ENCODE measurements at places on chromosomes 5 and 9.

GRCh38 chr5:2039180-2039531, 156.4 kb upstream of the IRX4 start:
- no peak for DNase-seq

- no peak for DNase-seq
Measured at GRCh38 chr5:73523861-73524260, 25.6 kb downstream of the BTF3 start.

GRCh38 chr9:17906176-17906840, 327.4 kb downstream of the SH3GL2 start:
- DNase-seq: no peak

DNA sequence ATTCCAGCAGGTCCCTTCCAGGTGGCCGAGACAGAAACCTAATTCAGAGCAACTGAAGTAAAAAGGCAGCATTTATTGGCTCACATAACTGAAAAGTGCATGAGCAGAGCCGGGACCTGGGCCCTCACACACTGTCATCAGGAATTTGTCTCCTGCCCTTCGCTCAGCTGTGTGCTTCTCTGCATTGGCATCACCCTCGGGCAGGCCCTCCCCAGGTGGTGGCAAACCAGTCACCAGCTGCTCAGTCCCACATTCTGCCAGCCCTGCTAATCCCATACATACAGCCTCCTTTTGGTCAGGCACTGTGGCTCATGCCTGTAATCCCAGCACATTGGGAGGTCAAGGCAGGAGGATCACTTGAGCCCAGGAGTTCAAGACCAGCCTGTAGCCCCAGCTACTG, 11.5 kb upstream of the CPLX2 start:
- DNase-seq: no peak

- DNase-seq: no peak
Measured at GRCh38 chr9:70117835-70118319, 74.2 kb downstream of the MAMDC2 start.

DNA sequence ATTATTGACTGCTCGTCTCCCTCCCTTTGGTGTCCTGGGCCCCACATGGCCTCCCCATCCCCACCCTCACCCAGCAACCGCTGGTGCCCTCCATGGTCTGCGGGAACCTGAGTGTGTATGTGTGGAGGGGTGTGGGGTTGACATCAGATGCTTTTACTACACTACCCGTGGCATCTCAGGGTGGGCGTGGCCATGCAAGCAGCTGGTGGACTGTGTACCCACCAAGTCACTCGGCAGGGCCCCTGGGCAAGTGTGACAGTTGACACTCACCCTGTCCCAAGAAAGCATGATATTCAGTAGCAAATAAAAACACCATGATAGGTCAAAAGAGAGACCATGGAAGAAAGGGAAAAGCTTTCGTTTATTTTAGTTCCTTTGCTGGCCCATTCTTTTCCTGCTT, 7.4 kb upstream of the NXNL2 start:
- DNase-seq: no peak

GRCh38 chr5:129474544-129474943, 14.4 kb downstream of the ADAMTS19 start:
- DNase-seq: no peak

DNA sequence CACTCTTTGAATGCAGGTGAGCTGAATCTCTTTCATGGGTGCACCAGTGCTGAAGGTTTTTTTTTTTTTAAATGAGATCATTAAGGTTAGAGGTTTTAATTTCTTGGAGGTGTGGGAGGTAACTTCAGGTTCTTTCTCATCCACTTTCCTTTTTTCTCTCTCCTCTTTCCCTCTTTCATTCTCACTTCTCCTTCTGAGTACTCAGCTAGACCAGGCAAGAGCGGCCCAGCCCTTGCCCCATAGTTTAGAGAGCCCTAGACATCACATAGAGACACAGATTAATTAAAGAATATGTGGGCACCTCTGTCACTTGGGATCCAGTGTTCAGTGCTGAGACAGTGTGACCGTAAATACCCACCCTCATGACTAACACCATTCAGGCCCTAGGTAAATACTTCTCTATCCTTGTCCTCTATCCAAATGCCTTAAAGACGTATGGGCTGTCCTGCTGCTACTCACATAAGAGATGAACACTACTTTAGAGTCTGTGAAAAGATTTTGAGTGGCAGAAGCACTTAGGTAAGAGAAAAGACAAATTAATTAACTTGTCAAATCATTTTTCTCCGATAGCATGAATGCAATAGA, 174.1 kb downstream of the TLE4 start:
- DNase-seq: no peak

DNA sequence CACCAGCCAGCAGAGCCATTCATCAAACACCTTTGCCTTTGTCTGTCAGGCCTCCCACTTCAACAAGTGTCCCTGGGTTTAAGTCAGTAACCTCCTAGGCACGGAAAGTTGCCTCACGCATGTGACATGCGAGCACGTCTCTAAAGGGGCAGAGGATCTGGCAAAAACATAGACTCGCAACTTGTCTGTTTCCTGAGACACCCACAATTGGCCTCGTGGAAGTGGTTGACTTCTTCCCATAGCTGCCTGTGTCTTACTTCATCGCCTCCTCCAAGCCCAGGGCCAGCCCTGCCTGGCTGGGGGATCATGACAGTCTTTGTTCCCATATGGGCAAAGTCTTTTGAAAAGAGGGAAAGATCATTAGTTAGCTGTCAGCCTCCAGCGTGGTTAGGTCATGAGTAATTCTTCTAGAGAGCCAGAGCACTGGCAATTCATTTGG, 35.5 kb upstream of the GLRX start:
- no peak for DNase-seq

DNA sequence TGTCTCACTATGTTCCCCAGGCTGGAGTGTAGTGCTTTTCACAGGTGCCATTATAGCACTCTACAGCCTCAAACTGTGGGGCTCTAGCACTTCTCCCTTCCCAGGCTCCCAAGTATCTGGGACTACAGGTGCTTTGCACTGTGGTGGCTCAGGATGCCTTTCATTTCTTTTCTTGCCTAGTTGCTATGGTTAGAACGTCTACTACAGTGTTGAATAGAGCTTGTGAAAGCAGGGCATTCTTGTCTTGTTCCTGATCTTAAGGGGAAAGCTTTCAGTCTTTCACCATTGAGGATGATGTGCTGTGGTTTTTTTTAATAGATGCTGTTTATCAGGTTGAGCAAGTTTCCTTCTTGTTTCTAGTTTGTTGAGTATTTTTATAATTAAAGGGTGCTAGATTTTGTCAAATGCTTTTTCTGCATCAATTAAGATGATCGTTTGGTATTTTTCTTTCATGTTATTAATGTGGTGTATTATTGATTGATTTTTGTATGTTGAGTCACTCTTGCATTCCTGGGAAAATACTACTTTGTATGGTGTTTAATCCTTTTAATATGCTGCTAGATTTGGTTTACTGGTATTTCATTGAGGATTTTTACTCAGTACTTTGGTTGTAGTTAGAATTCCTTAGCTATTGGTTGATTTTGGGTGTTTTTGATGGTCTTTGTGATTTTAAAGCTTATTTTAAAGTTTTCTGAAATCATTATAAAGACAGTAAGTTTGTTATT, 35.6 kb downstream of the GPBP1 start:
- no peak for DNase-seq

- DNase-seq: no peak
Measured at GRCh38 chr9:127828262-127829031, 25.8 kb downstream of the FPGS start.

GRCh38 chr9:127142291-127142690, 19.9 kb upstream of the ANGPTL2 start:
- no peak for DNase-seq

DNA sequence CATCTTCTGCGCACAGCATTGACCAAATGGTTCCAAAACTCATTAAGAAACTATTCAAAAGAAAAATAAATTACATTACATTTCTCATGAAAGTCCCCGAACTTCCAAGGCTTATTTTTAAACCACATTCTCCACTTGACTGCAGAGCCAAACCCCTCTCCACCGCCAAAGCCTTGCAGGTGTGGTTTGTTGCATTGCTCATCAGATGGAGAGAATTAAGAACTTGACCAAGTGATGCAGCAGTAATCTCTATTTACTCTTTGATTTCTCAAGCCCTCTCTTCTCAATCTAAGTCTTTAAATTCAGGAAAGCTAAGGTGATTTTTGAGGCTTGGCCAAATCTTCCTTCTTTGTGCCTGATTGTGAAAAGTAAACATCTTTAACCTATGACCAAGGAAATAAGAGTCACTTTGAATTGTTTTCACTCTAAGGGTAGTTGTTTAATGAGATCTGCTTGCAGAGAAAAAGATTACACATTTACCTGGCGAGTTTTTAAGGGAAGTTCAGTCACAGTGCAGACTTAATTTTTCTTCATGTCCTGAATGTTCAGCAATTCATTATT, 290.5 kb upstream of the ITGA1 start:
- no peak for DNase-seq

- no peak for DNase-seq
Measured at GRCh38 chr5:143601917-143602333, 198.4 kb upstream of the NR3C1 start.

DNA sequence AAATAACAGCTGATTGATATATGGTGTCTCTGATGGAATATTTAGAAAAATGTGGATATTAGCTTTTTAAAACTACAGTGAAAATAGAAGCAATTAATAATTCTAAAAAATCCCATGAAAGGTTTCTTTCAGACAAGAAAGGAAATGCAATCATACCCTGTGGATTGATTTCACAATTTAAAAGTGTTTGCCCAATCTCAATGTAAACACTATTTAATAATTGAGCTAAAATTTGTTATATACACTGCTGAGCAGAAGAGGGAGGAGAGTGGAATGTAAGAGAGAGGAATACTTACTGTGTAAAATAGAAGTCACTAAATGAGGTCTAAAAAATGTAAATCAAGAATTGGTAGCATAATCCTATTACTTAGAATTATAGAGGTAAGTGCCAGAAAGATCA, 76.9 kb downstream of the FEM1C start:
- DNase-seq: no peak

DNA sequence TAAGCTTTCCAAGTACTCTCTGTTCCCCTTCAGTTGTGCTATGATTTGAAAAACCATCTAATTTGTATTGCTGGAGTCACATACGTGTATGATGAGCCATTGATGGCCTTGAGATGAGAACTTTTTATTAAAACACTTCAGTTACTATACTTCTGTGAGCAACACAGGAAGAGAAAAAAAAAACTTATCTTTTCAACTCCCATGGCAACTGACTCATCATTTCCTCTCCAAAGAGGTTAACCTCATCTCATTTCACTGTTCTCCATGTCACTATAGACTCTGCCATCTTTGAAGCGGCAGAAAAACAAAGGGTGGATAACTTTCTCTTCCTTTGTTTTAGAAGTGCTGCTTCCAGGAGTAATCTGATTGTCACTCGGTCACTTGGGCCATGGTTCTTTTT, 104.3 kb upstream of the PCSK1 start:
- no peak for DNase-seq

GRCh38 chr9:1726993-1727759, 288.0 kb upstream of the SMARCA2 start:
- DNase-seq: no peak

- DNase-seq: peak; percentile 33
Measured at GRCh38 chr9:34546834-34547827, 24.3 kb upstream of the ENHO start.

DNA sequence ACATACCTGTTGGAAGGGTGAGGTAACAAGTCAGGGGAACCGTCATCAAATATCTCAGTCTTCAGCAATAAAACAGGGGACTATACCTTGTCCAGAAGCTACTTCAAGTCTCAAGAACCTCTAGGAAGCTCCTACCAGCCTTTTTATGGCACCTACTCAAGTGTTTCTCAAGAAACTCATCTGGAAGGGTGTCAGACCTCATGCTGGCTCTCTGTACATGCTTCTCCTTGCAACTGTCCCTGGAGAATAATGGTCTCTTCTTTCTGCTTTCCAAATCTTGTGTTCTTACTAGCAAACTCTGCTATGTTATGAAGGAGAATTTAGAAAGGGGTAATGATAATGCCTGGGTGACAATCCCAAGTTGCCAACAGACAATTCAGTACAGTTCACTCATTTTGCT, 8.3 kb upstream of the PTAR1 start:
- DNase-seq: no peak

DNA sequence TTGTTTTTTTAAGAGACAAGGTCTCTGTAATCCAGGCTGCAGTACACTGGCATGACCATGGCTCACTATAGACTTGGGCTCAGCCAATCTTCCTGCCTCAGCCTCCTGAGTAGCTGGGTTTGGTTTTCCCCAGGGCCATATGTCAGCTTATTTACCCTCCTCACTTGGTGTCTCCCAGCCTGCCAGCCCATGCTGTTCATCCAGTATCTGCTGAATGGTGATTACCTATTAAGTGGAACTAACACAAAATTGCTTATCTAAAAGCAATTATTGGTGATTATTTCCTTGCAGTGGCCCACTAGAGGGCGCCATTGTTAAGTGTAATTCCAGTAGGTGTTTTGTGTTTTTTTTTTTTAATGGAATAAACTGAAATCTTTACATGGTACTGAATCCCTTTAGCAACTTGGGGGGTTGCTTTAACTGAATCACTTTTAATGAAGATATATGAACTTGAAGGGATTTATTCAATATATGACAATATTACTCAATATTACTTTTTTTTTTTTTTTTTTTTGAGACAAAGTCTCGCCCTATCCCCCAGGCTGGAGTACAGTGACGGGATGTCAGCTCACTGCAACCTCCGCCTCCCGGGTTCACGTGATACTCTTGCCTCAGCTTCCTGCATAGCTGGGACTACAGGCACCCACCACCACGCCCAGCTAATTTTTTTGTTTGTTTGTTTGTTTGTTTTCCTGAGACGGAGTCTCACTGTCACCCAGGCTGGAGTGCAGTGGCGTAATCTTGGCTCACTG, 13.8 kb downstream of the EXOSC2 start:
- no peak for DNase-seq

DNA sequence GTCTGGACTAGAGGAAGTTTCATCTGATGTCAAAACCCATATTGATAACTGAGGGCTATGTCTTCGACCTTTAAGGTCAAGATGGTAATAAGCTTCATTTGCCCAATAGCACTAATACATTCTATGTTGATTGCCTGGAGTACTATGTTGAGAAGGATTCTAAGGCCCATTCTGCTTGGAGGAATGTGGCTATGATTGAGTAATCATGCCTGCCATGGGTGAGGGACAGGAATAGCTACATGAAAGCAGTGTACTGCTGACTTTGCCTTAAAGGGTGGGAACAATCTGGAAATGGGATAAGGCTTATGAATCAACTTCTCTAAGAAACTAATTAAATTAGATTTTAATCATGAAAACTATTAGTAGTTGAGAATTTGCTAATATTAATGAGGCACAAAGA, 13.6 kb downstream of the NNT start:
- no peak for DNase-seq

- no peak for DNase-seq
Measured at GRCh38 chr5:71969460-71969859, 137.8 kb upstream of the MAP1B start.

DNA sequence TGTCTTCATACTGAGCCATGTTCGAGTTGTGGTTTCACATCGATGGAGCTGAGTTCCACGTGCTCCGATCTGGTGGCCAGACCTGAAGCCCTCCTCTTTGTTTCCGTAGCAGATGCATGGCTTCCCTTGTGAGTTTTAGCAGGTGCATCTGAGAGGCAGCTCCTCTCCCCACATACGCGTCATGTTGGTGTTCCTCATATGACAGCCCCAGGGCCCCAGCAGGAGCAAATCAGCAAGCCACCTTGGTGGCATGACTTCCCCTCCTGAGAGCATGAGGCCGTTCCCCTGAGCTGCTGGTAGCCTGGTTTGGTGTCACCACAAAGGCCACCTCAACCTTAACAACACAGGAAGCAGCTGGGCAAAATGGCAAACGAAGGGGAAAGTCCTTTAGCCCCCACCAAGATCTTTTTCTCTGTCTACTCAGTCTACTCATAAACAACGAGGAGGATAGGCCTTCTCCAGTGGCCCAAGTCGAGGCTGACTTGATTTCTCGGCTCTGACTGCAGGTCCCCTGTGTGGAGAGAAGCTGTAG, 5.9 kb downstream of the CYFIP2 start:
- DNase-seq: peak; percentile 49
